ENCODE measurements at places on chromosomes 2 and 18.

- DNase-seq: peak; percentile 77
Measured at GRCh38 chr2:45699032-45699658, 47.7 kb downstream of the PRKCE start.

DNA sequence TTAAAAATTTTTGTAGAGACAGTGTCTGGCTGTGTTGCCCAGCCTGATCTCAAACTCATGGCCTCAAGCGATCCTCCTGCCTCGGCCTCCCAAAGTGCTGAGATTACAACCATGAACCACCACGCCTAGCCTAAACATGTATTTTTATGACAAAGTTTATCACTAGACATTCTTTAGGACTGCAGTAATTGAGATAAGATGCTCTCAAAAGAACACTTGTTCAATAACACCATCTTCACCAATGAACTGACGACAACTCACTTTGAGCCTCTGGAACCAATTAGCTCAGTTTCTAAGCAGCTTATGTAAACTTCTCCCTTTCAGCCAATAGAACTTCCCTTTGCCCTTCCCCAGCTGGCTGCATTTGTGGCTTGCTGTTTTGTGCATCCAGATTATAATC lies 15.3 kb upstream of the PPP4R1 start:
- peak; percentile 68 for DNase-seq

DNA sequence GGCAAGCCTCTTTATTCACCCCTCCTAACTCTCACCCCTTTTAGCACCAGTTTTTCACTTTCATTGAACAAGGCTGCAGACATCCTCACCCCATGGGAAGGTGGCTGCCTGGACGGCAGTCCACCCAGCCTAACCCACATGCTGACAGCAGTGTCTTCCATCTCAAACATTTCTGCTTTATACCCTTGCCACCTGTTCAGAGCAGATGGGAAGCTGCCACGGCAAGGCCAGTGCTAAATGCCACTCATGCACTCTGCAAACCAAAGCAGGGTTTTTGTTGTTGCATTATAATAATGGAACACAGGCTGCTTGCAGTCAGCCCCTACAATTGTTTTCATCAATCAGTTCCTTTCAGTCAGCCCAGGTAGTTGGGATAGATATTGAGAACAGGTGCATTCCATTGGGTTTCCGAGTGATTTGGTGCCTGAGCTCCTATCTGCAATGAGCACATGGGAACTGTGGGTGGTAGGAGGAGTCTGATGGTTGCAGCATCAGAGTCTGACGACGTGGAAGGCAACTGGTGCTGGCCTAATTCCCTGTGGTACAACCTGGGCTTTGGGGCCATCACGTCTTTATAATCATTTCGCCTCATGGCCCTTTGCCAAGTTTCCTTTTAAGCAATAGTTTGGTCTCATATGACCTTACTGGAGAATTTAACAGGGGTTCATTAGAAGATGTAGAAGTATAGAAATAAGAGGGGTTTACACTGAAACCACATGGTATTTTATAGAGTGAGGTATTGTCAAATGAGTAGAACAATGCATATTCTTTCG lies 252.5 kb upstream of the SP5 start:
- no peak for DNase-seq

GRCh38 chr18:76850112-76850511 lies 27.8 kb downstream of the ZNF236 start:
- no peak for DNase-seq

GRCh38 chr2:104857262-104858005 lies 3.5 kb downstream of the POU3F3 start:
- no peak for DNase-seq

DNA sequence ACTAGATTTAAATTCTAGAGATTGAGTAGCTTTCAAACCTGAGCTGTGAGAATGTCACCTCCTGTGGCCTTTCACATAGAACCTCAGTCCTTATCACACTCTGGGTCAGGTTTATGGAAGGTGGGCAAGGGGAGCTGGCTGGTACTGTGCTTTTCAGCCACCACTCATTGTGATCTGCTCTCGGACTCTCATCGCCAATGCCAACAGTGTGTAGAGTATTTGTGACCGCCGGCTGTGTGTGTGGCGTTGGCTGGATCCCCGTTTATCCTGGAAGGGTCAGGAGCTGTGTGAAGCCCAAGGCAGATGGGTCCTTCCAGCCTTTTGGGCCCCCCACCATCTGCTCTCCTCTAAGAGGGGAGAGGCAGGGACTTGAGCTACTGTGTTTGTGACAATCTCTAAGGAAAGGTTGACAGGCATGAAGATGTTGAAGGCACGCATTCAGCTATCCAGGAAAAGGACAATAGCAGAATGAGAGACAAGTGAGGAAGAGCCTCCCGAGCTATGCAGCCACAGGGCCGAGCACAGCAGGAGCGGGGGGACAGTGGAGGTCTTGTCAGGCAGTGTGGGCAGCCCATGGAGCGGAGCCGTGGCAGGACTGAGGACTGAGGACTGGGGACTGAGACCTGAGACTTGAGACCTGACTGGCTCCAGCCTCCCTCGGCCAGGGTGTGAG lies 107.1 kb upstream of the TPO start:
- no peak for DNase-seq

GRCh38 chr2:158968396-158969161 lies at the start of gene TANC1:
Gene TANC1 (plus strand): TSS chr2:158968640. CDS start chr2:159065911, 97,271 bp downstream.
- DNase-seq: peak; percentile 94

DNA sequence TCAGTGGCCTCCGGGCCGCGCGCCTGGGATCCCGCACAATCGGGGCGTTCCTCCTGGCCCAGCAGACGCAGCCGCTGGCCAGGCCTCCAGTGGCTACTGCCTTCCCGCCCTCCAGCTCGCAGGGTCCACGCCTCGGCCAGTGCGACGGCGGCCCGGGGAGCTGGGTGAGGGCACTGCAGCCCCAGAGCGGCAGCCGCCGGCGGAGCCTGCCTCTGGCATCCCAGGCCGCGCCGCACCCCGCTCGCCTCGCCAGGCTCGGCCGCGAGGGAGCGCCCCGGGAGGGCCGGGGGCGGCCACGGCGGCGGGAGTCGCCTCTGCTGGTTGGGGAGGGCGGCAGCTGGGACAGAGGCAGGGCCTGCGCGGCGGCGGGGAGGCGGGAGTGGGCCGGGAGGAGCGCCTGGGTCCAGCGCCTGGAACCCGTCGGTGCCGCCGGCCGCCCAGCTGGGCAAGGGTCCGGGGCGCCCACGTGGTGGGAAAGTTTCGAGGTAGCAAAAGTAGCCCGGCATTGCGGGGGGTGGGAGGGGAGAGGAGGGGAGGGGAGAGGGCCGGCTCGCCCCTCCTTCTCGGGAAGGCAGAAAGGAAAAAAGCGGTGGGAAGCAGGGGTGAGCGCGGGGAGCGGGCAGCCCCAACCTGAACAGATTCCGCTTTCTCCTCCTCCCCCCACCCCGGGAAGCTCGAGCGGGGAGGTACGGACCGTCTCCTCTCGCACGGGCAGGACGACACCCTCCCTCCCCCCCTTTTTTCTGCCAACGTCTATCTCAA lies 1.5 kb upstream of the INHBB start:
- DNase-seq: peak; percentile 23

DNA sequence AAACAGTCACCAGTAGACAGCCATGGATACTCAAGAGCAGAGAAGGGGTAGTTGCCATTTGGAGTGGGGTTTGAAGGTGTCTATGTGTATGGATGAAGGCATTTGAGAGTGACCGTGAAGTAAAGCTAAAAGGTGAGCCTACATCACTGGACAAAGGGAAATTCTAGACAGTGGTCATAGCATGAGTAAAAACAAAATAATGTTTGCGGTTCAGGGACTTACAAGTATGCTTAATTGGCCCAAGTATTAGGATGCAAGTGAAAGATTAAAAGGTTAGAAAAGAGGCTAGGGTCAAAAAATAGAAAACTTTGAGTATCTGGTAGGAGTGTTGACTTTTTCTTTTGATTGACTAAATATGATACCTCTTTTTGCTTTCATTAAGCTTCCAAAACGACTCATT lies 238.1 kb upstream of the SLC8A1 start:
- no peak for DNase-seq

GRCh38 chr2:10030311-10030736 lies 13.0 kb upstream of the KLF11 start:
- DNase-seq: no peak

GRCh38 chr2:142052220-142052863 lies 78.5 kb downstream of the LRP1B start:
- DNase-seq: no peak

- no peak for DNase-seq
Measured at GRCh38 chr18:55227771-55228170, 268.5 kb upstream of the CCDC68 start.

DNA sequence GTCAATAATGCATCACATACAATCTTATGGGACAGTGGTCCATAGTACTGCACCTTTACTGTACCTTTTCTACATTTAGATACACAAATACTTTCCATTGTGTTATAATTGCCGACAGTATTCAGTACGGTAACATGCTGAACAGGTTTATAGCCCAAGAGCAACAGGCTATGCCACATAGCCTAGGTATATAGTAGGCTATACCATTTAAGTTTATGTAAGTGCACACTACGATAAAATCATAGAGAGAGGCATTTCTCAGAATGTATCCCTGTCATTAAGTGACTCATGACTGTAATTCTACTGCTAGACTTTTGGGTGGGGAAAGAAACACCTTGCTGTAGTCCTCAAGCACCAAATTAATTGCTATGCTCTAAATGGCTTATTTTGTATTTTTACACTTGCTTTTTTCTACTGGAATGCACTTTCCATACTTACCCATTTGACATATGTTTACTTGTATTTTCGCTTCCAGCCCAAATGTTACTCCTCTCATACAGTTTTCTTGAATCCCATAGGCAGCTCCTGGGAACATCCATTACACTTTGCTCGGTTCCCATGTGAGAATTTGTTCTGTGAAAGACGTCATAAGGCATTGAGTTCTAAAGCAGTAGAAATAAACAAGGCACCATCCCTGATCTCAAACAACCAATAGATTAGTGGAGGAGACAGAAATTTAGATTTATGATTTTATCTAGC lies 714.0 kb upstream of the ID2 start:
- DNase-seq: no peak

GRCh38 chr2:98795891-98796676 lies 65.2 kb upstream of the MGAT4A start:
- no peak for DNase-seq

DNA sequence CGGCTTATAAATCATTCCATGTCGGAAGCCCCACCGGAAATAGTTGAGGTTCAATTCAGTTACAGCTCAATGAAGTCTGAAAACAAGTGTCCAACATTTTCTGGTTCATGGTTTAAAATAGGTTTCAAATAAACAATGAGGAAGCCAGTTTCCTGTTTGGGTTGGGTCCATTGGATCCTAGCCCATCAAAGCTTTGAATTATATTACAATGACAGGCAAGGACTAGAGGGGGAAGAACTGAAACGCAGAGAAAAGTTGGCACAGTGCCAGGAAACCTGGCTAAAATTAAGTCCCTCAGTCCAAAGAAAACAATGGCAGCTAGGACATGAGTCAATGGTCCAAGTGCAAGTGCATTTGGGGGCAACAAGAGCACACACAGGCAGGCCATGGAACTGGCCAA lies 32.0 kb downstream of the SLC14A1 start:
- peak; percentile 86 for DNase-seq

DNA sequence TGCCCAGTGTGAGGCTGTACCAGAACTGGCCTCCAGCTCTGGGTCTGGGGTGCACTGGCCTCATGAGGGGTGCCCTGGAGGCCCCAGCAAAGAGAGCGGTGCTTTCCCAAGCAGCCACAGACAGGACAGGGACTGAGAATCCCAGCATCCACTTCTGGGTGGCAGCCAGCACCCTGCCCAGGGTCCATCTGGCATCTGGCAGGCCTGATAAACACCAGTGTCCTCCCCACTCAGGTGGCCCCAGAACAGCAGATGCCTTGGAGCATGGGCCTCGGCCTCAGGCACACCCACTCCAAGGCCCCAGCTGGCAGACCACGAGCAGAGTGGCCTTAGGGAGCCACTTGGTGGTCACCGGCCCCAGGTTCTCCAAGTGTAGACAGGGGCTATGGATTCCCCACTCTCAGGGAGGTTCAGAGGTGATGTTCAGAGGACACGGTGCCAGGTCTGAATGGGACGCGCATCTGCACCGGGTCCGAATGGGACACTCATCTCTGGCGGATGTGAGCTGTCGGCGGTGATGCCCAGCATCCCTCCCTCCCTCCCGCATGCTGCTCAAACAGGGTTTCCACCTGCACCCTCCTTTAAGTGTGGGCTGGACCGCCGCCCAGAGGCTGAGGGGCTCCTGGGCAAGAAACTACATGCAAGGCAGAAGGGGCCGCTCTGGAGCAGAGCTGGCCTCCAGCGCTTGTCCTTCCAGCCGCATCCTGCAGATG lies 82.2 kb upstream of the GPC1 start:
- DNase-seq: no peak

DNA sequence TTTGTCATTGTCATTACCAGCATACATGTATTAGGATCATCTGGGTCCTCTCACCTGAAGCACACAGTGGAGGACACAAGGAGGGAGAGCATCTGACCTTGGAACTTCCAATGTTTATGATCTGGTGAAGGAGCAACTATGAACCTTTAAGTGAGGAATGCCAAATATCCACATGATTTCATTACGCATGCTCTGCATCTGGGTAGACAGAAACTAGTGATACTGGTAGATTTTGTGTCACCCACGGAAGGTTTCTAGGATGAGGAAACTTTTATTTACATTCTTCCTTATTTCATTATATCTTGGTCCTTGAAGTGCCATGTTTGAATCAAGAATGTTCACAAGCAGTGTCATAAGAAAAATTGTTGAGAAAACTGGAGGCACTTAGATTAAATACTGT lies 32.1 kb downstream of the SPC25 start:
- no peak for DNase-seq

DNA sequence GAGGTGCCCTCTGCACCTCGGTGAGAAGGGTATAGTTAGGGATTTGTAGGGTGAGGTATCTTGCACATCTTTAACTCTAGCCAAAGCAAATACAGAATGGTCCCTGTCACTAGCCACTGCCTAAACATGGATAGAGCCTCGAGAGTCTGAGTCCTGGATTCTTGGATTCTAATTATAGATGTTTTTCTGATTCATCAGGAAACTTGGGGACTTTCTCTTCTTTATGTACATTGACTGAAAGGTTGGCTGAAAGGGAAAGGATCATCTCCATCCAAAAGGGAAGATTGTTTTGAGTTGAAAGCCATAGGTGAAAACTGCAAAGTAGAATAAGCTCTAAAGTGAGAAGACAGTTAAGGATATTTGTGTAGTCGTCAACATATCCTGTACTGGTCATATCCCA lies 8.2 kb downstream of the STK36 start:
- DNase-seq: no peak

DNA sequence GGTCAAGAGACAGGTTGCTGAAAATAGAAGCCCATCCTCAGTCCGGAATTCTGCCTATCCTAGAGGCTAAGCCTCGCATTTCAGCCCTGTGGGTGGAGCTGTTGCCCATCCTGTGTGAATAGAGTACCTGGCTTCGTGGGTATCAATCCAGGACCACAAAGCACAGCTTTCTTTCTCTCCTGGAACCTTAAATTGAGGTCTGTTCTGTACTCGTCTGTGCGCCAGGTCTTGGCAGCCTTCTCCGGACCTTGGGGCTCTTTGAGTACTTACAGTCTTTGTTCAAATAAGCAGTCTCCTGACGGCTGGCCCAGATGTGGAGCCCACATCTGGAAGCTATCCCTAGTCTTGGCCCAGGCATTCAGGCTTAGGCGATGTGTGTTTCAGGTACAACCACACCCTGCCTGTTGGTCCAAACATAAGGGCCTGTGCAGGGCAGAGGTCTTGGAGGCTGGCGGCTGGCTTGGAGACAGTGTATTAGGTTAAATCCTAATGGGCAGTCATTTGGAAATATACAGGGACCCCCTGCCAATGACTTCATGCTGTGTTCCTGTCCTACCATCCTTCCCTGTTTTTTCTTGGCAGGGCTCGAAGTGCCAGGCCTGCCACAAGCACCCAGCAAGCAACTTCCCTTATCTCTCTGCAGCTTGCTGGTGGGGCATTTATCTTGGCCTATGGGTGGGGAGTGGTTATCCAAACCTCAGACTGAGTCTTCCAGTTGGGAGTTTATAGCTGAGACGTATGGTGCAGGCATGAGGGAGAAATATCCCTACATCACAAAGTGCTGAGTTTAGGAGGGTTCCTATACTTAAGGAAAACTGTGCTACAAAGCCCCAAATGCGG lies 294.1 kb downstream of the BCL2 start:
- no peak for DNase-seq

Data from EH (cell line).